ENCODE measurements at places on chromosomes 2 and 18. TPM values are rescaled to one million over a fixed set of nuclear protein-coding genes. Genes with fewer than 3 reads are reported as not detected.

DNA sequence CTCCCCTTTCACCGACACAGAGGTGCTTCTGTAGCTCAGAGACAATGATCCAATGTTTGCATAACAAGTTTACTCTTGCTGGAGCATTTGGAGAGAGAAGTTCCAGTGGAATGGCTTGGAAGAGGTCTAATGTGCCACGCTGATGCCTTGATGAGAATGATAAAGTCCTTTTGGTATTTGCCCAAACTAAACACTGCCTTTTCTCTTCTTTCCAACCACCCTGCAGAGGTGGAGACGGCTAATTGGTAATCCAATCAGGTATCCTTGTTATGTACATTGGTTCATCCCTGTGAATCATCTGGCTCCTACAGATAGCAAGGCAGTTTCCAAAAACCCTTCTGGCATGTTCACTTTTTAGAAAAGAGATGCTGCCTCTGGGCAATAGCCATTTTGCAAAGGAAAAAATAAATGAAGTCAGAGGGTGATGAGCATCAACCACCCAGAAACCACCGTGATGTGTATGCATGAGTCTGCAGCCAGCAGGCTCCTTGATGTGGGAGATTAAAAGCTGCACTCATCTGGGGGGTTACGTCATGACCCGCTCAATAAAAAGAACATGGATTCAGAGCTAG is 40.6 kb downstream of the KIAA2012 start:
- DNase-seq, result no peak

- DNase-seq, result no peak
Measured at GRCh38 chr2:9236867-9237266, 30.3 kb downstream of the ASAP2 start.

GRCh38 chr2:42618116-42618515 is 49.7 kb downstream of the MTA3 start:
- no peak for DNase-seq

DNA sequence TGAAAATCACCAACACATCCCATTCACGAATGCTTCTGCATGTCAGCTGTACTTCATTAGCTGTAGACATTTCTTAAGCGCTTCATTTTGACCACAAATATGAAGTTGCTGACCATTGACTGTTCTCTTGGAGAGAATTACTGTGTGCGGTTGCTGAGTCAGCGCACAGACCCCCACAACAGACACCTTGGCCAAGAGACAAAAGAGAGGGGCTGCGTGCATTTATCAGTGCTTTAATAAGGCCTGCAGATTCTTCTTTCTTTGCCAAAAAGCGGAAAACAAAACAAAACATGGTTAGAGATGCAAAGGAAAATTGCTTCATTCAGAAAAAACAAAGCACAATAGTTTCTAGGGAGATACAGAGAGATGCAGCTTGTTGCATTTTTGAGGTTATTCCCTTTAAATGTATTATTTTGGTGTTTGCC is 174.7 kb downstream of the ACKR3 start:
- DNase-seq, result peak; percentile 16

CPO gene
- total RNA-seq, result not detected

CIB4 gene
- not detected for total RNA-seq

Data from PC-9 (cell line).